Body of pancreas (tissue), 4 donors: ENCODE measurements at places on chromosomes 13 and 19.
A peak's percentile ranks its signal among the peaks of the same experiment; 100 is the strongest.

DNA sequence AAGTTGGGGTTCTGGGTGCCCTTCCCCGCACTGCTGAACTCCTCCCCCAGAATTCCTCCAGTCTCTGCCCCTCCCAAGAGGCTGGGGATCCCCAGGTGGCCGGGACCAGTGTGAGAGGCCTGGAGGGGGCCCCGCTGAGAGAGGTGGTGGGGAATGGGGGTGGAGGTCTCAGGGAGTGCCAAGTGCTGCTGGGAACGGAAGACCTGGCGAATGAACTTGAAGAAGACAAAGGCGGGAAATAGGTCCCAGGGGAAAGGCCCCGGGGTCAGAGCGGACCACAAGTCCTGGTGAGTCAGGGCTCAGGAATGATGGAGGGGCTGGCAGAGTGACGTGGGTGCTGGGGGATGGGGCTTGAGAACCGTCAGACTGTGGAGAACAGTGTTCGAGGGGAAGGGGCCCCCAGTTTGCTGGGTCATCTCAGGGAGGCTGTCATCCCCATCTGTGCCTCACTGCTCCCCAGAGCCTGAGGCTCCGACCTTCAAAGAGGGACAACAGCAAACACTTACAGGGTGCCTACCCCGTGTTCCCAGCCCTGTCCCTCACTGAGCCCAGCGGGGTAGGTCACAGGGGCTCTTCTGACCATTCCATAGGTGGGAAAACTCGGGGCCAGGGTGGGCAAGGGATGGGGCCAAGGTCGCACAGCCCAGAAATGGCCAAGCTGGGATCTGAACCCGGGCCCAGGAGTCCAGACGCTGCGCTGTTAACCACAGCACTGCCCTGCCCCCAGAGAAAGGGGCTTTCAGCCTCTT, 16.0 kb upstream of the SEMA6B start:
- H3K27ac ChIP-seq = no peak overlapping the region
- H3K4me3 ChIP-seq = no peak overlapping the region
- no peaks in the 10 kb centered on the region for H3K27me3 ChIP-seq
- H3K36me3 ChIP-seq = no peaks in the 10 kb centered on the region

GRCh38 chr13:34414616-34415015, 527.5 kb upstream of the NBEA start:
- H3K27ac ChIP-seq = no peak overlapping the region
- H3K4me1 ChIP-seq = no peaks in the 10 kb centered on the region
- no peaks in the 10 kb centered on the region for H3K27me3 ChIP-seq
- DNase-seq = no peak
- no peak overlapping the region for H3K4me3 ChIP-seq

DNA sequence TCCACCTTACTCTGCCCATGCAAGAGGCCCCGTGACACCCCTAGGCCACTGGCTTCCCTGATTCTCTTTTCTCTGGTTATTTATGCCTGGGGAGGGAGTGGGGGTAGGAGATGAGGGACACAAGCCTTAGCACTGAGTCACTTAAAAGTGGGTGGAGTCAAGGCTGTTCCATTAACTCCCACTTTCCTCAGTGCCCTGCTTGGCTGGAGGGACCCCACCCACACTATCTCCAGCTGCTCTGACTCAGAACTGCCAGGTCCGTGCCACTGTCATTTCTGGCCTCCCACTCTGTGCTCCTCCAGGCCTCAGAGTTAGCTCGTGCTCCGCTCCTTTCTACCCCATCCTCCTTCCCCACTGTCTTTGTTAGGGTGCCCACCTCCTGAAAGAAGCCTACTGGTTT, 113.4 kb upstream of the UQCRFS1 start:
- no peaks in the 10 kb centered on the region for H3K4me1 ChIP-seq
- no peak for DNase-seq
- H3K4me3 ChIP-seq = no peak overlapping the region
- H3K36me3 ChIP-seq = no peaks in the 10 kb centered on the region
- no peak overlapping the region for H3K27ac ChIP-seq

DNA sequence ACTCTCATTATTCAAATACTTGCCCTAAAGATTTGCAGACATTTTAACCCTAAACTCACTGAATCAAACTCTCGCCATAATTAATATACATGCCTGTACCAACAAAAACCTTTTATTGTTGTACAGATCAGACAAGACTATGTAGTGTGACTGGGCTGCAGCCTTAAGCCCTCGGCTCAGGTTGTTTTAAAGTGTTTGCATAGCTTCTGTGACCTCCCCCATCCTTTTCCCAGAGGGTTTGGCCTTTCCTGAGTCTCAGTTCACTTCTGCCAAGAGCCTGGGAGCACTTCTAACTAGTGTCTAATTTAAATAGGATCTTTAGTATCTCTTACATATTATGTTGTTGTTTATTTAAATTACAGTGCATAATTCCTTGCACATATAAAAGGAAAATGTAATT, 158.2 kb downstream of the HS6ST3 start:
- H3K36me3 ChIP-seq = no peaks in the 10 kb centered on the region
- H3K27ac ChIP-seq = no peak overlapping the region
- H3K27me3 ChIP-seq = no peaks in the 10 kb centered on the region
- H3K4me1 ChIP-seq = no peaks in the 10 kb centered on the region
- no peak overlapping the region for H3K4me3 ChIP-seq

- H3K27me3 ChIP-seq = no peaks in the 10 kb centered on the region
- H3K4me3 ChIP-seq = no peak overlapping the region
- no peak overlapping the region for H3K27ac ChIP-seq
- H3K4me1 ChIP-seq = no peaks in the 10 kb centered on the region
- no peaks in the 10 kb centered on the region for H3K36me3 ChIP-seq
- no peak for DNase-seq
Measured at GRCh38 chr13:23243066-23243465, 62.3 kb downstream of the SGCG start.

DNA sequence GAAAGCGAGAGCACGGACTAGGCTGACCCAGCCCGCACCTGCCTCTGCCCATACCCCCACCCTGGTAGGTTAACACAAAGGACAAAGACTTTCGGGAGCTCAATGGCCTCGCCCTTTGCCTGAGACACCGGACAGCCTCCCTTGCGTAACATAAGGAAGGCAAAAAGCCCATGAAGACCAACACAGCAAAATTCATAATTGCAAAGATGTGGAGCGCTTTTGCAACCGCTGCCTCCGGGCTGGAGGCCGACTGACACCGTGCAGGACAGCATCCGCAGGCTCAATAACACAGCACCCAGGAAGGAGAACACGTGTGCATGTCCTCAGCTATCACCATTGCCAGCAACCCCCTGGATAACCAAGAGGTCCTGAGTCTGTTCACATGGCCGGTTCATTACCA, 15.4 kb downstream of the LILRA1 start:
- no peak overlapping the region for H3K27ac ChIP-seq
- H3K36me3 ChIP-seq = no peaks in the 10 kb centered on the region
- no peaks in the 10 kb centered on the region for H3K4me1 ChIP-seq
- H3K27me3 ChIP-seq = no peaks in the 10 kb centered on the region
- H3K4me3 ChIP-seq = no peak overlapping the region

- H3K36me3 ChIP-seq = no peaks in the 10 kb centered on the region
- no peak for DNase-seq
- H3K4me1 ChIP-seq = no peaks in the 10 kb centered on the region
- H3K4me3 ChIP-seq = no peak overlapping the region
Measured at GRCh38 chr13:30149248-30149647, 158.1 kb downstream of the KATNAL1 start.

- peak overlapping the region; percentile 68 for H3K27ac ChIP-seq
- peaks cover 28% of the 10 kb centered on the region for H3K4me1 ChIP-seq
- DNase-seq = no peak
Measured at GRCh38 chr19:11324748-11325389, 14.6 kb downstream of the RAB3D start.

GRCh38 chr13:100608906-100609305, 20.3 kb upstream of the GGACT start:
- H3K27ac ChIP-seq = no peak overlapping the region
- H3K36me3 ChIP-seq = no peaks in the 10 kb centered on the region
- no peak for DNase-seq

- peaks cover 4% of the 10 kb centered on the region for H3K4me1 ChIP-seq
- no peaks in the 10 kb centered on the region for H3K27me3 ChIP-seq
- H3K36me3 ChIP-seq = no peaks in the 10 kb centered on the region
- no peak overlapping the region for H3K4me3 ChIP-seq
- H3K27ac ChIP-seq = no peak overlapping the region
Measured at GRCh38 chr13:80082396-80083080, 258.4 kb downstream of the SPRY2 start.

DNA sequence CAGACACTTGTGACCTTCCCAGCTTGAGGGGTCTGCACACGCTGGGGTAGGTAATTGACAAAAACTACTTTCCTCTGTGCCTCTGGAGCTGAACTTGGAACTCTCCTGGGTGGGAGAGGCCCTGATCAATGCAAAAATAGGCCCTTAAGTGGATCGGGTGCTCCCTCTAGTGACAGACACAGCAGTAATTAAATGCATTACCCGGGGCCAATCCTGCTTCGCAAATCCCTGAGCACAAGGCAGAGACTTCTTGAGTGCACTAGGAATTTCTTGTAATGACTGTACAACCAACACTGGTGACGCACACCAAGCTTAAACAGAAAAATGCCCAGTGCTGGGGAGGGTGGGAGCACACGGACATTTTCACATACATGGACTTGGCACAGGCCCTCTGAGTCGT, 10.6 kb upstream of the UBE2S start:
- H3K27ac ChIP-seq = no peak overlapping the region
- H3K27me3 ChIP-seq = no peaks in the 10 kb centered on the region
- peak; percentile 75 for DNase-seq
- no peaks in the 10 kb centered on the region for H3K4me1 ChIP-seq
- H3K4me3 ChIP-seq = no peak overlapping the region

GRCh38 chr13:113967729-113968462, 6.0 kb downstream of the C13orf46 start:
- DNase-seq = peak; percentile 89
- peaks cover 55% of the 10 kb centered on the region for H3K4me1 ChIP-seq

- H3K4me3 ChIP-seq = no peak overlapping the region
- no peaks in the 10 kb centered on the region for H3K27me3 ChIP-seq
- no peaks in the 10 kb centered on the region for H3K36me3 ChIP-seq
- H3K4me1 ChIP-seq = peaks cover 5% of the 10 kb centered on the region
Measured at GRCh38 chr13:100511466-100511865, 77.1 kb downstream of the GGACT start.

- H3K27ac ChIP-seq = no peak overlapping the region
- no peaks in the 10 kb centered on the region for H3K4me1 ChIP-seq
- no peak overlapping the region for H3K4me3 ChIP-seq
- DNase-seq = no peak
- H3K27me3 ChIP-seq = no peaks in the 10 kb centered on the region
- H3K36me3 ChIP-seq = no peaks in the 10 kb centered on the region
Measured at GRCh38 chr13:90680826-90681225, 666.7 kb upstream of the MIR17HG start.

GRCh38 chr19:16199275-16199932, 1.7 kb downstream of the AP1M1 start:
- no peaks in the 10 kb centered on the region for H3K36me3 ChIP-seq
- H3K4me1 ChIP-seq = peaks cover 24% of the 10 kb centered on the region
- no peaks in the 10 kb centered on the region for H3K27me3 ChIP-seq
- no peak for DNase-seq

DNA sequence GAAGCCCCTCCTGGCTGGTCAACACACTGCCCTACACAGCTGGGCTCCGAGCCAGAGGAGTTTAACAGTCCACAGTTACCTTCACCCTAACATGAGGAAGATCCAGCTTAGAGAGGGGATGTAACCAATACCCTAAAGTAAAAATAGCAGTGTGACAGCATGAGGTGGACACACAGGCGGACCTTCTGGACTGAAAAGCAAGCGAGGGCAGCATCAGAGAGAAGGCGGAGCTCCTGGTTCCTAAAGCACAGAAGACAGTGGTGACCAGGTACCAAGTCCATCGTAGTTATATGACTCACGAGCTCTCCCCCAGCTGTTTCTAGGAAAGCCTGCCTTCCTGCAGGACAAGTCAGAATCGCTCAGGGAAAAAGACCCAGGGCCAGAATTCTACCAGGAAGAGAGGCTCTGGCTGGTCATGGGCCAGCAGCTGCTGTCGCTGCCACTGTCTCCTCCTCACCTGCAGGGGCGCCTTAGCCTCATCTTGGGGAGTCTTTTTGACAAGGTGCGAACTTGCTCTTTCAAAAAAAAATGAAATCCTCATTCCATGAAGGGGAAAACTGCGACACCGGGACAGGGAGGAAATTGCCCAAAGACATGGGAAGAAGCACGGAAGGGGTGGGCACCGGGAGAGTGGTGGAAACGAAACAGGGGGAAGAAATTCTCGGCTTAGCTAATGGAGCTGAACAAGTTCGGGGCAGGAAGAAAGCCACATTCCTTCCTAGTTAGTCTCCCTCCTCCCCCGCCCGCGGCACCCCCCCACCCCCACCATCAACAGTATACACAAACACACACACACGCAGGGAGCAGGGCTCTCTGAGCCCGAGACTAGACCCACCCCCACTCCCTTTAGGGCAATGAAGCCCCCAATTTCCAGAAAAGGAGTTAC, 1.7 kb downstream of the ELL start:
- peak overlapping the region; percentile 95 for H3K27ac ChIP-seq
- H3K4me3 ChIP-seq = peak overlapping the region; percentile 92
- peak; percentile 89 for DNase-seq
- no peaks in the 10 kb centered on the region for H3K27me3 ChIP-seq
- H3K36me3 ChIP-seq = no peaks in the 10 kb centered on the region

GRCh38 chr13:73602295-73602694, 531.9 kb downstream of the KLF12 start:
- no peak for DNase-seq
- no peaks in the 10 kb centered on the region for H3K36me3 ChIP-seq
- H3K4me1 ChIP-seq = no peaks in the 10 kb centered on the region
- no peak overlapping the region for H3K4me3 ChIP-seq
- H3K27me3 ChIP-seq = no peaks in the 10 kb centered on the region

DNA sequence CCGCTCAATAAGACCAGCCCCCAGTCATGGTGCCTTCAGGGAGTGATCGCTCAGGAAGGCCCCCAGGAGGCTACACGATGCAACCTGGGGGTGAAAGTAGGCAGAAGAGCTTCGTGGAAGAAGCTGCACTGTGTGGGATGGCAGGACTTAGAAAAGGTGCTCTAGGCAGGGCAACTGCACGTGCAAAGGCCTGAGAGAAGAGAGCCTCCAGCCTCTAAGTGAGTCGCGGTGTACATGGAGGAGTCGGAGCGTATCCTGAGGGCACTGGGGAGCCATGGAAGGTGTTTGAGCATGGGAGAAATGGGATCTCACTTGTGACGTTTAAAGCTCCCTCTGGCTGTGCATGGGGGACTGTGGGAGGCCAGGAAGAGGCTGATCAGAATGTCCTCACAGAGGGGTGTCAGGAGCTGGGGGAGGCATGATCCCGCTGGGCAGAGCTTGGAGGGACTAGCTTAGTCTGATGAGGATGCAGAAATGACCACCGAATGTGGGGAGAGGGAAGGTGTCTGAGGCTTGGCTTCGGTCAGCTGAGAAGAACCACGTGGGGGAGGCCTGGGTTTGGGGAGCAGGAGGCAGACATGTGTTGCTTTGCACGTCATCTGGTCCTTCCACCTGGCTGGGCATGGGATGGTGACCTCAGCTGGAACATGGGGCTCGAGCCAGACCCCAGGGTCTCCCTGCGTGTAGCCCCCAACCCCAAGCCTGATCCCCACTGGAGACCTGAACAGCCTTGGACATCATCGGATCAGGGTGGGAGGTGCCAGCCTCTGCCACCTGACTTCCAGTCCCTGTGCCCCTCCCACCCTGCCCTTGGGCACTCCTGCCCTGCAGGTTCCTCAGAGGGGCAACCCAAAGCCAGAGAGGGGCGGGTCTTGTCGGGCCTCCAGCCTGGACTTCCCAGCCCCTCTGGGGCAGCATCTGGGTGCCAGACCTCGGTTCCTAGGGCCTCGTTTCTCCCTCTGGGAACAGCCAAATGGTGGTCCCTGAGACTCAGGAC, 1.1 kb downstream of the APC2 start:
- H3K36me3 ChIP-seq = no peaks in the 10 kb centered on the region
- no peak overlapping the region for H3K27ac ChIP-seq
- DNase-seq = no peak
- peaks cover 42% of the 10 kb centered on the region for H3K4me1 ChIP-seq
